CD4-positive, alpha-beta T cell treated with Interleukin-6 for 4 hours (primary cell): ENCODE measurements at places on chromosomes 5 and 9.

DNA sequence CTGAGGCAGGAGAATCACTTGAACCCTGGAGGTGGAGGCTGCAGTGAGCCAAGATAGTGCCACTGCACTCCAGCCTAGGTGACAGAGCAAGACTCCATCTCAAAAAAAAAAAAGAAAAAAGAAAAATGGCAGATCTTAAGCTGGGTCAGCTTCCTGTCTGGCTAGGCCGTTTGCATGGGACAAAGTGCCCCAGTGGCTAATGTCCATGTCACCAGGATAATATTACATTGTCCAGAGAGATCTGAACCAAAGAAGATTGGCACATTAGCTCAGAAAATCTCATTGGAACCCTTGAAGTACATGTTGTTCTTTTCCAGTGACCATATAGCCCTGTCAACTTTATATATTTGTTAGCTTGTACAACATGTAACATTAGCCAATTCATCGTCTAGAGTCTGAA, 59.2 kb upstream of the DAB2IP start:
- DNase-seq = no peak

DNA sequence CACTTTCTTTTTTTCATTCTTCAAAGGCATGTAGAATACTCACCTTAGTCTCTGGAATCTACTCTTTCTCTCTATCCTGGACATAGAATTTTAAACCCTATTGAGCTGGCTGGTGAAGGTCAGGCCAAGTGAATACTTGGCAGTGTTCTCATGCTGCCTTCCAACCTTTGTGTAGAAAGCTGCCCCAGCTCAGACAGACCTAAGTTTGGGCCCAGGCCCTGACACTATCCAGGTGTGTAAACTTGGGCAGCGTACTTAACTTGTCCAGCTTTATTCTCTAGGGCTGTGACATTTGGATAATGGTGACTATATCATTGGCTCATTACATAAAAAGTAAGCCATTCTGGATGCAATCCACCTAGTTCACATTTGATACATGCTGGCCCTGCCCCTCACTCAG, 298.3 kb downstream of the IRX1 start:
- no peak for DNase-seq

DNA sequence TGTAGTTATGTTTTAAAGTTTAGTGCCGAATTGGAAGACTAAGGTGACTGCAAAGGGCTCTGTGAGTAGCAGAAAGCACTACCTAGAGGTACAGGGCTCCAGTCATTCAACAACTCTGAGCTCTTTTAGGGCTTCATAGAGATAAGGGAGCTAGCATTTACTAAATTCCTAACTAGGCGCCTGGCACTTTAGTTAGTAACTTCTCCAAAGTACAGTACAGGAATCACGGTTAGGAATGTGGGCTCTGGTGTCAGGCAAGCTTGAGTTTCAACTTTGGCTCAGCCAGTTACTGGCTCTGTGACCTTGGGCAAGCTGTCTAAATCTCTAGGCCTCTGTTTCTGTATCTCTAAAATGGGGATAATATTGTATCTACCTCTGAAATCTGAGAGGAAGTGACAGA, 115.3 kb downstream of the SLIT3 start:
- DNase-seq = no peak

GRCh38 chr5:94736498-94736897, 118.0 kb downstream of the SLF1 start:
- DNase-seq = no peak

DNA sequence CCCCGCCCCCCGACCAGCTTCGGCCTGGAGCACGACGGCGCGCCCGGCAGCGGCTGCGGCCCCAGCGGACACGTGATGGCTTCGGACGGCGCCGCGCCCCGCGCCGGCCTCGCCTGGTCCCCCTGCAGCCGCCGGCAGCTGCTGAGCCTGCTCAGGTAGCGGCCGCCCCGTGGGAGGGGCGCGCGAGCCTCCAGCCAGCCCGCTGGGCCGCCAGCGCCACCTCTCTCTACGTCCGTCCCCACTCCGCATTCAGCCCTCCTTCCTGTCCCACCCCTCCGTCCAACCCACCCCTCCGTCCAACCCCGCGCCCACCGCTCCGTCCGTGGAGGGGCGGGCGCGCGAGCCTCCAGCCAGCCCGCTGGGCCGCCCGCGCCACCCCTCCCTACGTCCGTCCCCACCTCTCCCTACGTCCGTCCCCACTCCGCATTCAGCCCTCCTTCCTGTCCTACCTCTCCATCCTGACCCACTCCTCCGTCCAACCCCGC, 6.5 kb downstream of the ADAMTS13 start:
- no peak for DNase-seq

DNA sequence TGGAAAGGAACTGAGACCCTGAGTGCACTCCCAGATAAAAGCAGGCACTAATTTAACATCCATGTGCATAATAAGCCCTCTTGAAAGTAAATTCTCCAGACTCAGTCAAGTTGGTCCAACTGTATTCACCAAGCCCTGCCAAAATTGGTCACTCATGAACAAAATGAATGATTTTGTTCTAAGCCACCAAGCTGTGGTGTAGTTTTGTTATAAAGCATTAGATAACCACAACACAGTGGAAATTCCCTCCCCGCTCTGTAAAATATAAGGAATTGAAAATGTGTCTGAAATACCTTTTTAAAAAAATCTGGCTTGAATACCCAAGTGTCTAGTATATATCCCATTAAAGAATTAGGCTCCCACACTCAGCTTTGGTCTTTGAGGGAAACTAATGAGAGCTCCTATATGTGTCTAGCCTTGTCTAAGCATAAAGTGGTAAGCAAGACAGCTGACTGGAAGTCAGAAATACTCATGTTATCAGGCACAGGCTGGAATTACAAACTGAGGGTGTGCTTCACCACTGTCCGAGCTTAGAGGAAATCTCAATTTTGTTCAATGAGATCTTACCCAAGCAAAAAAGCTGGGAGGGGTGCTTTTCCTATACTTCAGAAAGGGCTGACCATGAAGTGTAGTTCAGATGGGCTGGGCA, 33.2 kb downstream of the IDNK start:
- no peak for DNase-seq

DNA sequence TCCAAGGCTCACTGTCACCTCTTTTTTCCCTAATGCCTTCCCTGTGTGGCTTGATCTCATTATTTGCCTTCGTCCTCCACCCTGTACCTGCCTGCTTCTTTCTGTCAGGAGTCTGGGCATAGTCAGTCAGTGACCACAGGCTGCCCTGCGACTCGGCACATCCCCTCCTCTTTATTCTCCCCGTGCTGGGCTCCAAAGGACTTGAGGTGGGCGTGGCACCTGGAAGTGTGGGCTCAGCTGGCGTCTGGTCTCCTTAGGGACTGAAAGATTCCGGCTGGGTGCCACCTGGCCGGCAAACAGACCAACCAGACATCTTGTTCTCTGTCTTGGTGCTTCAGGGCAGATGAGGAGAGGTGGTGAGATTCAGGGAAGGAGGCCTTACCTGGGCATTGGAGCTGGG, 29.6 kb upstream of the PRDM12 start:
- DNase-seq = no peak

GRCh38 chr5:490116-491106, 33.8 kb downstream of the SLC9A3 start:
- DNase-seq = no peak

GRCh38 chr9:129007035-129007765, 20.9 kb downstream of the SH3GLB2 start:
- no peak for DNase-seq

- DNase-seq = no peak
These were observed 16.9 kb downstream of the ADAMTSL1 start for GRCh38 chr9:18490641-18491370.

DNA sequence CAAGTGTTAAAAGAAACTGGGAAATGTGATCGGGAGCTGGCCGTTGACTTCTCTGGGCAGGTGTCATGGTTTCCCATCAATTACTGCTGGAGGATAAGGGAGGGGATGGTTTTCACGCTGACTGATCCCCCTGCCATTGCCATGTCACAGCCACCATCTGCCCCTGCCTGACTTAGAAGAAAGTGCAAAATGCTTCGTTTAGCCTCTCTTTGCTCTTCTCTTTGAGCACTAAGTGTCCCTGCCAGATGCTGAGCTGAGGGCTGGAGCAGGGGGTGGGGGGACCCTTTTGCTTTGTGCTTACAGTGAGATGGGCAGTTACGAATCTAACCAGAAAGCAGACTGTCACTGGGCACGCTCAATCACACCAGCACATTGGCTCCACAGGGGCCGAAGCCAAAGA, 138.4 kb upstream of the ALDH1B1 start:
- DNase-seq = no peak

DNA sequence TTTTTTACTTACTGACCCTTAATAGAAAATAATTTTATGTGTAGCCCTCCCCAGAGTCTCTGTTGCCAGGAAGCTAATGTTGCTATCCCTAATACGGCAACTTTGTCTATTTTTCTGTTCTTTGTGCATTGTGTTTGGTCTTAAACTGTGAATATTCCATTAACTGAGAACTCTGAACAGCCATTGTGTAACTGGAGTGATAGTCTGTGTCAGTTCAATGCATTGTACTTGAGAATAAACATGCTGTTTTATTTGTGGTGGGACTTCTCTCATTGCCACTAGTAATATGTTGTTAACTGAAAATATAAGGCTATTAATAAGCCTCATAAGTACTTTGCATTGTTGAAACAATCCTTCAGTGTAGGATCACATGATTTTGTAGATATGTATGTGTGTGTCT, 278.3 kb upstream of the DMRT1 start:
- DNase-seq = no peak

GRCh38 chr5:113581388-113581787, 67.9 kb downstream of the YTHDC2 start:
- no peak for DNase-seq

GRCh38 chr9:113514061-113514460, 50.5 kb downstream of the RGS3 start:
- DNase-seq = no peak

- no peak for DNase-seq
These were observed 492.5 kb upstream of the SGCD start for GRCh38 chr5:155834271-155834975.

DNA sequence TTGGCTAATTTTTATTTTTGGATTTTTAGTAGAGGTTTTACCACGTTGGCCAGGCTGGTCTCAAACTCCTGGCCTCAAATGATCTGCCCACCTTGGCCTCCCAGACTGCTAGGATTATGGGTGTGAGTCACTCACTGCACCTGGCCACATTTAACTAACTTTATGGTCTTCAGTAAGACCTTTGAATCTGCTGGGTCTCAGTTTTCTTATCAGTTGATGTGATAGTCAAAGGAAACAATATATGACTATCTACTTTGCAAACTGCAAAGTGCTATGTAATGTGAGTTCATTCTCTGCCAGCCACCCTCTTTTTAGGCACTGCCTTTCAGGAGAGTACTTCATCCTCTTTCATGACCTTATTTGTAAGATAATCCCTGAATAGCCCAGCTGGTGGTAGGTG, 474.7 kb downstream of the PDE4D start:
- no peak for DNase-seq

DNA sequence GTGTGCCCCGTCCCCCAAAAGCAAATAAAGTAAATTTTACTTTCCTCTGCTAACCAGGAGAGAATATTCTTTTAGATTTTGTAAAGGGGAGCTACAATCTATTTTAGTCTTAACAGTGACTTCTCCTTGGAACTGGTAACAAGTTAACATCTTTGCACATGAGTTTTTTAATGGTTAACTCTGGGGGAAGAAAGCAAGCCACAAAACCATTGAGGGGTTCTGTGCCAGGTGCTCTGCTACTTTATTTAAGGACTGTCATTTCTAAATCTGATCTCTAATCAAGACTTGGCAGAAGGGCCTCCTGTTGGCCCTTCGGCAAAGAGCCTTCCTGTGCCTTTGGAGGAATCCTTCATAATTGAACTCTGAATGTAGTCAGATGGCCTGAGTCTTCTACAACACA, 153.4 kb downstream of the SLC12A2 start:
- DNase-seq = no peak

DNA sequence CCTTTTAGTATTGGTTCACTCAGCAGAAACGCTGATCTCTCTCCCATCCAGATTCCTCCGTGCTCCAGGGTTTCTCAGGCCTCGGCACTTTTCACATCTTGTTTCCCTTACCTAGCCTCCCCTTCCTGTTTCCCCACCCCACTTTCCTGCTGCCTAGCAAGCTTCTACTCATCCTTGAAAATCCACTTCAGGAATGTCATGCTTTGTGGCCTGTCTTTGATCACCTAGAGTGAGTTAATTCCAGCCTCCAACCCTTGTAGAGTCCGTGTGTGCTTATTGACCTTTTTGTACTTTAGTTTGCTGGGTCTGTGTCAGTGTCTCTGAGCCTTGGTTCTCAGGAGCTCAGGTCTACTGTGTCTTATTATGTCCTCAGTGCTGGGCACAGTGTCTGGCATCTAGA, 116.6 kb downstream of the AOPEP start:
- no peak for DNase-seq

- no peak for DNase-seq
These were observed 70.3 kb downstream of the ENC1 start for GRCh38 chr5:74570250-74570649.

GRCh38 chr5:15597804-15598203, 97.8 kb downstream of the FBXL7 start:
- DNase-seq = no peak

DNA sequence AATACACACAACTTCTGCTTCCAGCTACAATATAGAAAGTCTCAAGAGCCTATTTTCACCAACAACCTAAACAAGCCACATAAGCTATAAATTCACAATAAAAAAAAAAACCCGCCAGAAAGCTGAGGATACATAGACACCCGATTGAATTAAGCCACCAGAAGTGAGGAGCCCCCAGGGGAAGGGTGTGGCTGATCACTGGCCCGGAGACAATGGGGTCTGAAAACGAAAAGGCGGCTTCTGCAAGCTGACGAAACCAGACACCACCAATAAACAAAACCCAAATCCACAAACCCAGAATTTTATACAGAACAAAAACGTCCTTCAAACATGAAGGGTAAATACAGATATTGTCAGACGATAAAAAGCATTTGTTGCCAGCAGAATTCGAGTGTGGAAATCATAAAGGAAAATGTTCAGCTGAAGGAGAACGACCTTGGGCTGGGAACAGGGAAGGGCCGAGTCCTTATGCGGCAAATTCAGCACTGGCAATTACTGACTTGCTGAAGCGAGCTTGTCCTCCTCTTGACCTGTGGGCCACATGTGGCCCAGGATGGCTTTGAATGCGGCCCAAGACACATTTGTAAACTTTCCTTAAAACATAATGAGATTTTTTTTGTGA, 39.6 kb upstream of the CEP72 start:
- DNase-seq = no peak

GRCh38 chr9:120399940-120400339, 180.0 kb downstream of the CDK5RAP2 start:
- DNase-seq = no peak

DNA sequence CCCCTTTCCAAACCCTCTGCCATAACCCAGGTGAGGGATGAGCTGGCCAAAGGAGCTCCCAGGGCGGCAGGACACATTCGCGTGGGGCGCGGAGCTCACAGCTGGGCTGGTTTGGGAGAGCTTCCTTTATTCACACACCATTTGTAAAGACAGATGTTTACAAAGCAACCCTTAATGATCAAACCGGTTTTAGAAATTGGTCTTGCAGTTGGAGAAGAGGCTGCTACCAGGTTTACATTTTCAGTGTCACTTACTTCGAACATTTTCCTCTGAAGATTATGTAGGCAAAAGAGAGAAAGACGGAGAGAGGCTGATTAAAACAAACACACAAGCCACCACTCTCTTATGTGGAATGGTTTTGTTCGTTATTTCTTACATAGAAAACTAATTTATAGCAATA, 648.7 kb downstream of the IRX1 start:
- DNase-seq = no peak
